HCEC 1CT (cell line): ENCODE measurements at places on chromosomes 12 and 14.

GRCh38 chr14:103551338-103551762, 11.1 kb downstream of the BAG5 start:
- DNase-seq = no peak

DNA sequence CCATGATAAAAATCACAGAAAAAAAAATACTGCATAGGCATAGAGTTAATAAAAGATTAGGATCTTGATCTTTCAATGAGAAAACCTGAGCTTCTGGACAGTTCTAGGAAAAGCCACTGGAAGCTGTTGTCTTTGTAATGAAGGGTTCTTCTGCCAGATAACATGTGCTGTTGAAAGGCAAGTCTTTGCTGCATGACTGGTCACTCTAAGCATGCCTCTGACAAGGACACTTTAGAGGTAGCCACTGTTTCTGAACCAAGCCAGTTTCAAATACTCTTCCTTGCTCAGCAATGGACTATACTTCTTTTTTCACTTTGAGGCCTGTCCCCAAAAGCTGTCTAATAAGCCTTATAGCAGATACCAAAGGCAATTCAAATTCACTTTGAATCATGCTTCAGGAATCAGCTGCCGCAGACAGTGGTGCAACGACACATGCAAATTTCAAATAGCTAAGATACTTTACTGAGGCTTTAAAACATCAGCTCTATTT, 70.2 kb downstream of the BTG1 start:
- DNase-seq = peak; percentile 60

- no peak for DNase-seq
Measured at GRCh38 chr14:45492876-45493275, 239.9 kb upstream of the MIS18BP1 start.

GRCh38 chr12:64124511-64125197, 97.4 kb downstream of the KICS2 start:
- DNase-seq = no peak

DNA sequence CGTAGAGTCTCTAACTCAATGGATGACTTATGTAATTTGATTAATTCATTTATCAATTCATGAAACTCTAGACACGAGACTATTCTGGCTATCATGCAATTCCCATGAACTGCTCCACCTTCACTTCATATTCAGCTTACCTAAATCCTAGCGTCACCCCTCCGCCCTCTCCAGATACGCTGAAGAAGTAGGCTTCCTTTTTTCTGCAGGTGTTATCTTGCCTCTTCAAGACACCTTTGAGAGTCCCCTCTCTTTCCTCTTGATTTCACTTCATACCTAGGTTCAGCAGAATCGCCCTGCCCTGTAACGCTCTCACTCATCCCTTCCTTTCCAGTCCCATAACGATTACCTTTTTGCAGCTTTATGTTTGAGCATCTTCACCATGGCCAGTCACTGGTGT, 4.0 kb upstream of the RNASE4 start:
- DNase-seq = no peak
